T follicular helper cell (primary cell): ENCODE measurements at places on chromosomes 2 and 18.

GRCh38 chr2:73269686-73270465, 14.4 kb downstream of the FBXO41 start:
- no peak for DNase-seq

DNA sequence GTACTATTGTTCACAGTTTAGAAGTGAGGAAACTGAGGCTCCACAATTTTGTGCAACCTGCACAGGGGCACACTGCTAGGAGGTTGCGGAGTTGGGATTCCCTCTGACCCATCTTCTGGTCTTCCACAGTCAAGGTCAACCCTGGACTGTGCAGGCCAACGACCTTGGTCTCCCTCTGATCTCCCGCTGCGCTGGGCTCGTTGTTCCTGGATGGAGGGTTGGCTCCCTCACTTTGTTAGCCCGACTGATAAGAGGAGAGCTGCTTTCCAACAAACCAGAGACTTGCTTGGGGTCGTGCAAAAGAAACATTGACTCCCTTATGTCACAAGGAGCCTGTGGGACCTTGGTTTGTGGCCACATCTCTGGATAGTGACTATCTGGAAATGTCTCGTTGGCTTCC, 187.6 kb downstream of the MYCN start:
- DNase-seq, result no peak

- no peak for DNase-seq
Measured at GRCh38 chr2:47357483-47357882, 45.5 kb upstream of the MSH2 start.

DNA sequence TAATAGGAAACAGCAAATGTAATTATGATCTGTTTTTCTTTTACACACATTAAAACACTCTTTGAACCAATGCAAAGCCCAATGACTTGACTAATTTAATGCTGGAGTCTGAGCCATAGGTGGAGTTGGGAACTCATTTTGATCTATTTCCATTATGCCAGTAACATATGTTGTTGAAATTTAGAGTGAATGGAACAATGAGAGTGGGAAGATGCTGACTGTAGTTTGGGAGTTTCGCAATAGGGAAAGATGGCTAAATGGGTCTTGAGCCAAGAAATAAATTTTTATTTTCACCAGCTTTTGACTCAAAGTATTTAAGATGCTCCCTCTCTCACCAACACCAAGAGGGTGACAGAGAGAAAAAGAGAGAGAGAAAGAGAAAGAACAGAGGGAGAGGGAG, 246.7 kb downstream of the DLGAP1 start:
- DNase-seq, result no peak

DNA sequence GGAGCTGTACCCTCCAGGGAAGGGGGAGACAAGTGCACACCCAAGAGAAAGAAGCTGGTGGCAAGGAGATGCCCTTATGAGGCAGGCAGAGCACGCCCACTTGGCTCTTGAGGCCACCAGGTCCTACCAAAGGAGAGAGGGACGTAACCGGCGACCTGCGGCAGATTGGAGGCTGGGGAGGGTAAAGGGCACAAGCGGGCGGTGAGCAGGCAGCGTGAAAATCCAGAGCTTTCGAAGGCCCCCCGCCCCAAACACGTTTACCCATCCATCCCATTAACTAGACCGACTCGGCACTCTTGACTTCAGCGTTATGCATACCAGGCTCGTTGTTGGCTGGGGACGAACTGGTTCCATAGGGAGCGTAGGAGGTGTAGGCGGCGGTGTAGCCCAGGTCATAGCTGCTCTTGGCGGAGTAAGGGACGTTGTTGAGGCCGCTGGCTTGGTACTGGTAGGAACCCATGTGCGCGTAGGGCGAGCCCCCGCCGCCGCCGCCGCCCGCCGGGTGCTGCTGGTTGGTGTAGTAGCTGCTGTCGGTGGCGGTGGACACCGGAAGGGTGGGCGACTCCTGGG, 794 bp downstream of the DLX2 start:
- no peak for DNase-seq

DNA sequence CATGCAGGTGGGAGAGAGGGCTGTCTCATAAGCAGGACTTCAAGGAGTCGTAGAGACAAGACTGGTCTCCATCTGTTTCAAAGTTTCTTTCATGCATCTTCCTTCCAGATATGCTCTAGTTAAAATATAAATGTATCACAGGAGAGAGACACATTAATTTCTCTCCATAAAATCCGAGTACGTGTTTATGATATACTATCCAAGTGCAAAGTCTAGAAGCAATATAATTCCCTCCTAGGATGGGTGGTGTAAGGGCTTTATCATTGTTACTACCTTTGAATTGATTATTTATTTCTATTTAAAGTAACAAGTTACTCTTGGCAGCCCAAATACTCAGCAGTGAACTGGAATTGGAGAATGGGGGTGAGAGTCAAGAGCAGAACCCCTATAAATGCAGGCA, 172.3 kb downstream of the LRRTM1 start:
- DNase-seq, result no peak

GRCh38 chr2:28956415-28956826, 24.7 kb upstream of the TOGARAM2 start:
- peak; percentile 55 for DNase-seq

DNA sequence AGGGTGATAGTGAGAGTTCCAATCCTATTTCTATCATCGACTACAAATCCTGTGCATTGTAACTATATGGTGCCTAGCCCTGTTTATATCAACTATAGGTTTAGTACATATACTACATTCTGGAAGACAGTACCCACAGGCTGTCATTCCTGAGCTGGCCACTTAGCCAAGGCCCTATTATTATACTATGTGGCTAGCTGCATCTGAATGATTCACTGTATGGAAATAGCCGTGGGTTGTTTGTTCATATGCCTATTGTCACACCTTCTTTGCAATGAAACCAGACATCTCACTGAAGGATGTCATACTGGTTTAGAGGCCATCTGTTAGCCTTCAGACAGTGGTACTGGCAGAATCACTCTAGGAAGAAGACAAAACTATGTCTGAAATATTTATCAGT, 62.3 kb upstream of the FSIP2 start:
- DNase-seq, result no peak

- DNase-seq, result no peak
Measured at GRCh38 chr2:75153221-75153620, 46.1 kb downstream of the TACR1 start.

- DNase-seq, result no peak
Measured at GRCh38 chr2:232434563-232435374, 21.2 kb upstream of the ALPI start.

DNA sequence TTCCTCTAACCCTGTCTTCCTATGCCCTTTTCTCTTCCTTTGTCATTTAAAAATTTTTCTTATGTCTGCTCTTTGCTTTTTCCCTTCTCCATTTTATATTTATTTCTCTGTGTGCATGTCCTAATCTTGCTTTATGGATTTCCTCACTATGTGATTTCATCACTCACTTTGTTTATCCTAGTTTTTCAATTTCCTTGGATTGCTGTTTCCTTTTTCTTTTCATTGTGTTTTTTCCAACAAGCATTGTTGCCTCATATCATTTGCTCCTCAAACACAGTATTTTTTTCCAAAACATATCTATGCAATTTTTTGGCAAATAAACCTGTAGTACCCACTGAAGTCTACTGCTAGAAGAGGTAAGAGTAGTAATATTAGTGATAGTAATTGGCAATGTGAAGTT, 67.4 kb upstream of the PNPT1 start:
- no peak for DNase-seq

DNA sequence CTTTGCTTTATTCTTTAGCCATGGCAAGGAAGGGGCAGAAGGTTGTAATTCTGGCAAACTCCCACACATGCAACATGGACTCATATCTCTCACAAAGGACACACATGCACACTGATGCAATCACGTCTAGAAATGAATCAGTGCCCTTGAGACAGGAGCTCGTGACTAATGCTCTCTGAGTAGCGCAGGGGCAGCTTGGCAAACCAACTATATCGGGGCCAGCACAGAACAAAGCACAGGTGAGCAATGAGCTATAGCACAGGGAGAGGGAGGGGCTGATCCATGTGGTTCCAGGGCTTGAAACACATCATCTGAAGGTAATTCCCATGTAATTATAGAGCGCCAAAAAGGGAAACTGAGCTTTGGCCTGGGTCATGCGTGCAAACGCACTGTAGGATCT, 165.2 kb upstream of the KLF7 start:
- no peak for DNase-seq

DNA sequence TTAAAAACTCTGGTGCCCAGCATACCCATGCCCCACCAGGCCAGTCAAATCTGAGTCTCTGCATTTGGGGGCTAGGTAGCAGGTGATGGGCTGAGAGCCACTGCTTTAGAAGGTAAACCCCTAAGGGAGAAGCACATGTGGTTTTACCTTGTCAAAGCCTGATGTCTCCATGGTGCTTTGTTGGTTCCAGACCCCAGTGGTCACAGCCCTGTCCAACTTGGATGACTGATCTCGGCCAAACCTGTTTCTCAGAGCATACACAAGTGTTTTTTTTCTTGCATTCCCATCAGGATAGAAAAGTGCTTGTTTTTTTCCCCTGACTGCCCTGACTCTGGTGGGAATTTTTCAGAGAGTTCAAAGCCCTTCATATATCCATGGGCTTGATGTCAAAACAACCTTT, 13.5 kb downstream of the PLB1 start:
- no peak for DNase-seq

DNA sequence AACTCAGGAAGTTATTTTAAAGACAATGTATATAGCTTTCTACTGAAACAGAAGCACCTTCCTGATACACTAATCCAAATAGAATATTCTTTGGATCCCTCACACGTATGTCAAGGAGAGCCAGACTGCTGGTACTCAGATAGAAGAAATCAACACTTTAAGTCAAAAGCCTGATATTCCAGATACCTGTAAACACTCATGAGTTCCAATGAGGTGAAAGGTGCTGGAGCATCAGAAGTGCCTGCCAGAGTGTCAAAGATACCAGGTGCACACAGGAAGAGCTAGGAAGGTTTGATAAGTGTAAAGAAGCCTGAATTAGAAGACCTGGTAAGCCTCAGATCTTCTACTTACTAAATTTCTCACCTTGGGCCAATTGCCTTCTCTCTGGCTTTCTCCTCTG, 226.3 kb upstream of the SP5 start:
- DNase-seq, result no peak

- DNase-seq, result no peak
Measured at GRCh38 chr2:155141418-155141817, 442.9 kb downstream of the KCNJ3 start.

- no peak for DNase-seq
Measured at GRCh38 chr18:3153107-3153704, 66.6 kb downstream of the MYOM1 start.

- no peak for DNase-seq
Measured at GRCh38 chr18:63091671-63092364, 227.8 kb downstream of the BCL2 start.

GRCh38 chr18:32386471-32386870, 84.2 kb downstream of the GAREM1 start:
- no peak for DNase-seq

DNA sequence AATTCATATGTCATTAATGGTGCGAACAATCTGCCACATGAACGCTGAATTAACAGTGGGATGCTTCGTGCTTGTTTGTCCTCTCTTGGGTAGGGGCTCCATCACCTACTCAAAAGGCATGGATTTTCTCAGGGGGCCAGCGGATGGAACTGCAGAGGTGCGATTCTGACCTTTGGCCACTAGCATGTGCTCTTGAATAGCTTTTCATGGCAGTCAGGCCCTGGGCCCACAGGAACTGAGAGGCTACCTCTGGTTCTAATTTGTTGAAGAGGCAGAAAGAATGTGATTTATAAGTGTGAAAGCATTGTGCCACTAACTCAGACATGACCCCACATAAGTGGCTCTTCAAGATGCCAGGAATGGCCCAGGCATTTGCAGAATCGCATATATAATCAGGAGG, 283.2 kb downstream of the INSIG2 start:
- no peak for DNase-seq

- no peak for DNase-seq
Measured at GRCh38 chr2:78408795-78409118, 616.7 kb upstream of the REG3G start.

DNA sequence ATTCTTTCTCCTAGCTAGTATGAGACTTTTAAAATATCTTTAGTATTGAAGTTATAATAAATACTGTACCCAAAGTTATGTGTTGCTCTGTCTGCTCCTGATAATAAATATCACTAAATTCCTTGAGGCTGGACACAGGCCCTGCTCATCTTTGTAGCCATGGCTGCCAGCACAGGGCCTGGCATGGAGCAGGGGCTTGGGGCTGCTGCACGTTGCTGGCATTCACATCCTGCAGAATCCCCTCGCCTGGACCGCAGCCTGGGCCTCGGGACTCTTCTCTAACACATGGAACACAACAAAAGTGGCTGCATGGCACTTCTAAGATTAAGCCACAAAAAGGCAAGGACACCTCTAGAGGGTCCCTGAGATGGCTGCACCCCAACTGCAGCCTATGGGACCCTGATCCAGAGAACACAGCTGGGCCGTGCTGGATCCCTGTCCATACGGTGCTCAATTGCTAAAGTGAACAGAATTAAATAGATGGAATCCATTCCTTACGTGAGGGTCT, 477.5 kb upstream of the MYT1L start:
- DNase-seq, result no peak

DNA sequence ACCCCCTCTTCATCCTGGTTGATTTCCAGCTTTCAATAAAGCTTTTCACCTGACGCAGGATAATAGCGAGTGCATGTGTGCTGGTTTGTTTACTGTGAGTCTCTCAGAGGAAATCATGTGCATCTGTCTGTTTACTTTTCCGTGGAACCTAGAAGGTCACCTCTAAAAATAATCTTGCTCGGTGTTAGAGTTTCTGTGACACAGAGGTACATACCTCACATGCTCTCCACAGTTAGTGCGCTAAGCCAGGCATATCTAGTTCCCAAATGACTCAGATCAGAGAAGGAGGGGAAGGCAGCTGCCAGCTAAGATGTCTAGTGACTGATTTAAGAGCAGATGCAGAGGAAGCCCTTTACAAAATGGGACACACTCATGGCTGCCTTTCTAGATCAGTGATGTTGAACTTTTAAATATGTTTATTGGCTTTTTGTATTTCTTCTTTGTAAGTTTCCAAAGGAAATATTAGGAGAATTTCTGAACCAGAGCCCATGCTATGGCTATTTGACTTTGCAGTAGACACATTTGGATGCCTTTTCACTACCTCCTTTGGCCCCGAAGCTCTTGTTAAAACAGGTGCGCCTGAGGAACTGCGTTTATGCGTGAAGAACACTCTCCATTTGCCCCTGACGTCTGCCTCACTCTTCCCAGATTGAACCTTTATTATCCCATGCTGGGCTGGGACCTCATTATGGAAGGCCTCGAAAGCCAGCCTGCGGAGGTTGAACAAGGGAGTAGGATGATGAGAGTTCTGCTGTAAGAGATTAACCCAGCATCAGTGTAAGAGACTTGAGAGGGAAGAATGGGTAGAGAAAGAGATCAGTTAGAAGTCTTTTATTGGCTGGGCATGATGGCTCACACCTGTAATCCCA, 145.6 kb downstream of the FAM161A start:
- DNase-seq, result no peak

- DNase-seq, result no peak
Measured at GRCh38 chr2:96523659-96524481, 12.7 kb upstream of the ARID5A start.
